MV-4-11 (cell line): ENCODE measurements at places on chromosomes 5 and 9.

GRCh38 chr9:114149765-114150340 is 5.5 kb upstream of the COL27A1 start:
- no peak for DNase-seq

DNA sequence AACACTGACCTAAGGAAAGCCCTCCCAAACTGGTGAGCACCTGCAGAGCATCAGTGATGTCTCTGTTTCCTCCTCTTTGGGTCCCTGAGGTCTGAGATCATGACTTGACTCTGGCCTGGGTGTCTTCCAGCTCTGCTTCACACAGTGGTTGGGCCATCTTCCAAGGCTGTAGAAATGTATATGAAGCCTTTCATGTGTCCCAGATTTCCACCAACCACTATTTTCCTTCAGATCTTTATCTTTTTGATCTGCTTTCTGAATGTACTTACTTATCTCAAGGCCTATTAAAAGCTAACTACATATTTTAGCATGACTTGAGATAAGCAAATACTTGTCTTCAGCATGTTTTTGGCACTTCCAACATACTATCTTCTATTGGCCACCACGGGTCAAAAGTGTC is 47.1 kb downstream of the PRELID2 start:
- DNase-seq = no peak

DNA sequence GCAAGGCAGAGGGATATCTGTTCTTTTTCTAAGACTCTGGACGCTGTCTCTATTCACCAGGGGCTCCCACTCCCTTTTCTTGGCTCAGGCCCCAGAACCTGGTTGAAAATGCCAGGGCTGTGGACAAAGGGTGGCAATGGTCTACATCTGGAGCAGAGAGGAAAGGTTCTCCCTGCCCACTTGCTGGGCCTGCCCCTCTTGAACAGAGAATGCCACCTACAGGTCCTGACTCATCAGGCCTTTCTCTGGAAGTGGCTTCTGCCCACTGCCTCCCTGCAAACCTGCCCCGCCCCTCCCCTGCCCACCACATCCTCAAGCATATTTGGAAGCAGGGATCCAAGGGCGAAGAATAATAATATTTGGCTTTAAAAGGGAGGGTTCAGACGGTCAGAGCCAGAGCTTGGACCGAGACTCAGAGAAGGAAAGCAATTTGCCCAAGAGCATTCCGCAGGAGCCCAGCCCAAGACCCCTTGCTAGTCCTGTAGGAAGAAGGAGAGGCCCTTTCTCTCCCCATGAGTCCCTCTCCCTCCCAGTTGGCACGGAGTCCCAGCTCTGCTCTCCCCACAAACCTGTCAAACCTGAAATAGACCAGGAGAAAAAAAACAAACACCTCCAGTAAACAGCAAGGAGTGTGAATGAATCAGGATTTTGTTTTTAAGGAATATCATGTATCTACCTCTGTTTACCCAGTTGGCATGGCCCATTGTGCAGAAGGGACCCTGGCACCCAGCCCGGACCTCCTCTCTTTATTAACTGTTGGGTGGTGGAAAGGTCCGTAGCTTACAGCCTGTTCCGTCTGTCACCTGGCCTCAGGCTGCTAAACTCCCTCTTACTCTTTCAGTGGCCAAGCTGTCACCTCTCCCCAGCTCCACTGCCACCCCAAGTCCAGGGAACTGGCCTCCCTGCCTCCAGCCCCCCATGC is 37.7 kb upstream of the STXBP1 start:
- DNase-seq = no peak

DNA sequence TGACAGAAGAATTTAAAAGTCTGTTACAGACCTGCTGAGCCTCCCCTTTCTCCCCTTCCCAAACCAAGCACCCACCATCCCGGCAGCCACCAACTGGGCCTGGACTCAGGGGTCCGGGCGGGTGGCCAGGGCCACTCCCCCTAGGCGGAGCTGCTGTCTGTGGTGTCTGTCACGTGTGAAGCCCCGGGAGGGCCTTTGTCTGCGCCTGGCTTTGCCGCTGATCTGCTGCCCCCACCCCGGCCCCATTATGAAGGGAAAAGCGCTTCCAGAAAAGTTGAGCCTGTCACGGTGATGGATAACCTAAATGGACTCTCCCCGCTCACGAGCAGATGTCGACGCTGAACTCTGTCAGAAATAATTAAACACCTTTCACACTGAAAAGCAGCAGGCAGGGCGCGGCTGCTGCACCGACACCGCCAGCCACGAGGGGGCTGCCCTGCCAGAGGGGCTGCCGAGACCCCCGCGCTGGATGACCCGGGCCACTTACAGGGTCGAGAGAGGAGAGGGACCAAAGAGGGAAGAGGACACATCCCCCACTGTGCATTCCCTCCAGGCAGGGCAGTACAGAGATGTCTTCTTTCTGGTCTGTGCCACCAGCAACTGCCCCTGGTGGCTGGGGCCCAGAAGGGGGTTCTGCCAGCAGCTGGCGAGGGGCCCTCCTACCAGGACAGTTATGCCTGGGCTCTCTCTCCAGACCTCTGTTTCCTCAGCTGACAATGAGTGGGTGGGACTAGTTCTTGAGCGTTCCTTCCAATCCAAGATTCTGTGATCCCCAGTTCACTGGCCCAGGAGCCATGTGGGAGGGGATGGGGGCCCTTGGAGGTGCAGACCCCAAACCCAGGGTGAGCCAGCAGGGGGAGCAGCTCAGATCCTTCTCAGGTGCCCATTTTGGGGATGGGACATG is 36.0 kb upstream of the BARHL1 start:
- DNase-seq = no peak
